COLO829 (cell line): ENCODE measurements at places on chromosomes 11 and 22.
A peak's percentile ranks its signal among the peaks of the same experiment; 100 is the strongest.

GRCh38 chr11:40281052-40281580 lies 1178.3 kb downstream of the LRRC4C start:
- peak; percentile 28 for DNase-seq

DNA sequence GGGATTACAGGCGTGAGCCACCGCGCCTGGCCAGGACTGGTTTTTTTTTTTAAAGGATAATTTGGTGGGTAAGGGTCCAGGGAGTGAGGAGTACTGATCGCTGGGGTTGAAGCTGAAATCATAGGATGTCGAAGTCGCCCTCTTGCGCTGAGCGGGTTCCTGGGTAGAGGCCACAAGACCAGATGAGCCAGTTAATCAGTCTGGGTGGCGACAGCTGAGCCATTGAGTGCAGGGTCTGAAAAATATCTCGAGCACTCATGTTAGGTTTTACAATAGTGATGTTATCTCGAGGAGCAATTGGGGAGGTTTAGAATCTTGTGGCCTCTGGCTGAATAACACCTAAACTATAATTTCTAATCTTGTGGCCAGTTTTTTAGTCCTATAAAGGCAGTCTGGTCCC lies 7.8 kb downstream of the APOL5 start:
- DNase-seq: no peak

DNA sequence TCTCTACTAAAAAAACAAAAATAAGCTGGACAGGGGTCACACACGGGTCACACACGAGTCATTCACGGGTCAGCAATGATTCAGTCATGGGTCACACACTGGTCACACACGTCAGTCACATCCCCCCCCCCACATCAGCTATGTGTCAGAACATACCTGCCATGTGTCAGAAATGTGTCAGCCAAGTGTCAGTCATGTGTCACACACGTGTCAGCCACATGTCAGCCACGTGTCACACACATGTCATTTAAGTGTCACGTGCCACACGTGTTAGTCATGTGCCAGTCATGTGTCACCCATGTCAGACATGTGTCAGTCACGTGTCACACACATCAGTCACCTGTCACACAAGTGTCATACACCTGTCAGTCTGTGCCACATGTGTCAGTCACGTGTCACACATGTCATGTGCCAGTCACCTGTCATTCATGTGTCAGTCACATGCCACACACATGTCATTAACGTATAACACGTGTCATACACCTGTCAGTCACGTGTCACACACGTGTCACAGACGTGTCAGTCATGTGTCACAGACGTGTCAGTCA lies 28.7 kb upstream of the MMP20 start:
- DNase-seq: no peak

DNA sequence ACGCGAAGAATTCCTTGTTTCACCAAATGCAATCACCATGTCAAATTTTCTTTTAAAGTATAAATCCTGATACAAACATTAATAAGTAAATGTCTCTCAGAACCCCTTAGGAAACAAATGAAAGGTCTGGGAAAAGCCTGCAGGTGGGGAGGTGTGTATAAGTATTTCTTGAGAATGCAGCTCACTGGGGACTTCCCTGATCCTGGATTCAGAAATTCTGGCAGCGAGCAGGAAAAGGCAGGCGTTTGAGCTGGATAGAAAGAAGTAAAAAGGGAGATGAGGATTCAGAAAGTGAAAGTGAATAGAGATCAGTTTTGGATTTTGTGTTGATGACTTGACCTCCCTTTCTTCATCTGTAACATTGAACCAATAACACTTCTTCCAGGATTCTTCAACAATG lies 68.3 kb upstream of the CTSC start:
- DNase-seq: no peak

- DNase-seq: no peak
Measured at GRCh38 chr11:78349624-78350023, 68.0 kb downstream of the GAB2 start.

DNA sequence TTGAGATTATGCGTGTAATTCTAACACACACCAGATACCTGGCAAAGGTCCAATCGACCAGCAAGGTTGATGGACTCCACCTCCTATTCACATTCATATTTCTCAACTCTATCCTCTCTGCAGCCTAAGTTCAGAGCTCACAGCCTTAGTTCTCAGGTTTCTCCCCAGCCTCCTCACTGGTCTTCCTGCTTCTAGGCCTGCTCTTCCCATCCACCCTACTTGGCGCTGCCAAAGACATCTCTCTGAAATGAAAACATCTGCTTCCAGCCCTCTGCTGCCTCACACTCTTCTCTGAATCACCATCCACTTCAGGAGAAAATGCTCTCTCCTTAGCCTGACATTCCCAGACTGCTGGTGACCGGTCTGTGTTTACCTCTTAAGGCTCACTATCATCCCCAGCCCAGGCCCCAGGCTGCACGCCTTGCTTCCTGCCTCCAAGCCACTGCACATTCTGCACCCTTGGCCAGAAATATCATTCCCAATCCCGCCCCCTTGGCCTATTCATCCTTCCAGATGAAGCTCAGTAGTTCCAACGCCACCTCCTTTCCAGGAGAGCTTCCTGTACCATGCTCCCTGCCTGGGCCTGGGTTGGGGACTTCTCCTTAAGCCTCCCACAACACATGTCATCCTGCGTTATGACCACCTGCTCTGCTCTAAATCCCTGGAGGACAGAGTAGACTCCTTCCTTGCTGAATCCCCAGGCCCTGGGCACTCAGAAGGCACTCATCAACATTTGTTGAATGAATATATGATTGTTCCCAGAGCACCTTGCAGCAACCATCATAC lies 3.5 kb downstream of the ARRB1 start:
- no peak for DNase-seq
